ENCODE measurements at places on chromosomes 16 and 17.

GRCh38 chr16:4814046-4814445 lies 11.6 kb upstream of the ROGDI start:
- no peak for DNase-seq

- no peak for DNase-seq
Observed at GRCh38 chr16:52629296-52629695, 82.4 kb upstream of the TOX3 start.

DNA sequence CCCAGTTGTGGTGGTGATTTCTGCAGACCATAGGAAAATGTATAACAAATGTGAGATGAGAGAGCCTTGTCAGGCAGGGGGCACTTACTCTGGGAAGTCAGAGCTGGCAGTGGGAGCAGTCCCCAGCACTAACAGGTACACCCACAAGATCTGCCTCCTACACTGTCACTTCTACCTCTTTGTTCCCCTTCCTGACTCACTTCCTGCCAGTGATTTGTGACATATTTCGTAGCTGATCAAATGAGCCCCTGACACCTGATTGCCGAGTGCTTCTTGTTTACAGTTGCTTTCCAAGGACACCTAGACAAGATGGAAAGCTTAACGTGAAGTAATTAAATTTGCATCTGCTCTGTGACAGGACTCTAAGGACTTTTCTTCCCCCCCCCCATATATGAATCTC lies 40.5 kb downstream of the FTO start:
- DNase-seq: peak; percentile 60

GRCh38 chr17:45883063-45883462 lies 11.3 kb upstream of the MAPT start:
- DNase-seq: no peak

DNA sequence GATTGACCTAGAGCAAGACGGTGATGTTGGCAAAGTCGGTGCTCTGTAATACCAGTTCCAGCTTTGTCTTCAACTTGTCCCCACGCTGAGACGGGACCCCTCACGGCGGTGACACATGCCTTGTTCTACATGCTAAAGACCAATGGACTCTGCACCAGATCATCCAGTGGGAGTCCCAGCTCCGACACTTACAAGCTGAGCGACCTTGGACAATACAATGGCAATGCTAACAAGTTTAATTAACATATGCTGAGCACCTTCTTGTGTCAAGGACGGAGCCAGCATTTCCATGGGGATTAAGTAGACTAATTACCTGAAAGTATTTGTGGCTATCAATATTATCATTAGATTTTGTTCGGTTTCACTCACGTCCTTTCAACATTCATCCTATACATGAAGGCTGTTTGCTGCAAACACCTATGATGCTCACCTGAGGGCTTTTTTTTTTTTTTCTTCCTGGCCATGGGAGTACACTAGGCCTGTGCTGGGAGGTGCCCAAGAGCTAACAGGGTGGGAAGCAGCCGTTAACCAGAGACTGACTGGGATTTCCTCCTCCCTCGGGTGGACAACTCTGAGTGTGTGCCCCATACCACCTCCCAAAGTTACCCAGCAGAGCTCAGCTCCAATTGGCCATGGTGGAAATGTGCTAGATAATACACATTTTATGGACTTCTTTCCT lies 308.6 kb upstream of the ZFHX3 start:
- DNase-seq: no peak

- no peak for DNase-seq
Observed at GRCh38 chr17:82271401-82271800, 2.1 kb downstream of the CSNK1D start.

DNA sequence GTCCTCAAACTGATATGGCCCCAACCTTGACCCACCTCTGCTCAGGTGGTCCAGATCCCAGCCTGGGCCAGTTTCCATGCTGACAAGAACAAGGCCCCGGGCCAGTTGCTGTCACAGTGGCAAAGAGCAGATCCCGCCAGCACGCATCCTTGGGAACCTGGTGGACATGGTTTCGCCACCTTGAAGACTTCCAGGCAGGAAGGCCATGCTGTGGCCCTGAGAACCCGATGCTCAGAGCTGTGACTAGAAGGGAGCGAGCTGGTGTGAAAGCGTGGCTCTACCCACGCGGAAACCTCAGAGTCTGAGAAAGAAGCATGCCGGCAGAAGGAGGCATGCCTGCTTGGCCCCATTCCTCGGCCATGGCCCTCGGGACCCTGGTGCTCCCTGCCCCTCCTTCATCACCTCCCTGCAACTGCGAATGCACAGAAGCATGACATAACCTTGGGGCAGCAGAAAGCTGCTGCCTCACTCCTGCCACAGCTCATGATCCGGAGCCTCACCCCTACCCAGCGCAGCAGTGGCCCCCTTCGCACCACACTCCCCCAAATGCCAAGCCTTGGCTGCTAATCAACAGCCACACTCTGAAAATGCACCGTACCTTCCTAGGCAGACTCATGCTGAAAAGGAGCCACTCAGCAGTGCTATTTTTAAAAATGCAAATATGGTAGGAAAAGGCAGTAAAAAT lies 33.2 kb downstream of the UBE2O start:
- DNase-seq: no peak

DNA sequence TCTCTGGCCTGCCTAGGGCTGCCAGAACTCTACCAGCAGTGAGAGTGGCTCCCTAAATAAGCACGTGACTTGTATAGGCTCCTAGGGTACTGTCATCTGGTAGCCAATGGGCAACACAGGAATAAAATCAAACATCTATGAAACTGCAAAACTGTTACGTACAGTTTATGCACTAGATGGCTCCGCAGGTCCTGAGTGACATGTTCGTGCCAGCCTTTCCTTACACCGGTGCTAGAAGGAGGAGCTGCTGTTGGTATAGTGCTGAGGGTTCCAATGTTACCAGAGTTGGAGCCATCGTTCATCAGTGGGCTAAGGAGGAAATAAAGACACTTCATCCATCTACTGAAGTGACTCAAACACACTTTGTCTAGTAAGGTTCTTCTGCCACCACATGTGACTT lies 63.2 kb upstream of the TRAP1 start:
- DNase-seq: peak; percentile 7

DNA sequence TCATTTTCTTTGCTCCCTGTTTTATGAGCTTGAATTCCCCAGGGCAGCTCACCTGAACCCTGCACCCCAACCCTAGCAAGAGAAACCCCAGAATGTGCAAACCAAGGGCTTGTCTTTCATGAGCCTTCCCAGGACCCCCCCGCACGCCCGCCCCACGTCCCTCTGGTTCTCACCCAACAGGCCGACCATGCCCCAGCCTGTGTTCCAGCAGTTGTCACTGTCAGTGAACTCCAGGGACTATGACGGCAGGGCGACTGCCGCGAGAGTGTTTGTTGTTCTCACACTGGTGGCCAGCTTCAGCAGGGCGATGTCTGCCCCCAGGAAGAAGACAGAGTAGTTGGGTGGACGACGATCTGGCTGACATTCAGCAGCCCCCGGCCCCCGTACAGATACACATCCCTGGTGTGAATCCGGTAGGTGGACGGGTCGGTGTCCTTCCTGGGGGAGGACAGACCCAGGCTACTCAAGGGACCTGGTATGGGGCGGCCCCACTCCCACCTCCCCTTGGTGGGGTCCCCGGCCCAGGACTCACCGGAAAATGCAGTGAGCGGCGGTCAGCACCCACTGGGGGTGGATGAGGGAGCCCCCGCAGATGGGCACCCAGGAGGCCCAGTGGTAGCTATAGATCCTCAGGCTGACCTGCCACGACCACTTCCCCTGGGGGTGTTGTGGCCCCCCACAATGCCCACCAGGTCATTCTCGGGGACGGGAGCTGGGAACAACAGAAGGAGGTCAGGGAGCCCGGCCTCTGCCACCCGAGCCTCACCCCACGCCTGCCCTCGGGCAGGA lies 20.1 kb downstream of the TPSD1 start:
- DNase-seq: no peak

GRCh38 chr17:78359997-78360370 lies at the start of gene SOCS3:
Gene SOCS3, minus strand, starts transcription at chr17:78360077. Its CDS starts 982 bp downstream, at chr17:78359095.
- DNase-seq: peak; percentile 89

GRCh38 chr17:57671667-57672632 lies 73.1 kb downstream of the CCDC182 start:
- peak; percentile 63 for DNase-seq

DNA sequence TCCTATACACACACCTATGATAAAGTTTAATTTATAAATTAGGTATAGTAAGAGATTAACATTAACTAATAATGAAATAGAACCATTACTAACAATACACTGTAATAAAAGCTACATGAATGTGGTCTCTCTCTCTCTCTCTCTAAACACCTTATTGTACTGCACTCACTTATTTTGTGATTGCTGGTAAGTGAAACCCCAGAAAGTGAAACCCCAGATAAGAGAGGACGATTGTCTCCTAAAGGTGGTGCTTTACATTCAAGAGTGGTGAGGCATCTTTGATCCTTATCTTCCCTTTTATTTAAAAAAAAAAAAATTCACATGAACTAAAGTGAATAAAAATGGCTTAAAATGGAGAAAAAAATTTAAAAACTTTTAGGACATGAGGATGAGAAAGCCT lies 80.1 kb upstream of the TRAP1 start:
- no peak for DNase-seq

DNA sequence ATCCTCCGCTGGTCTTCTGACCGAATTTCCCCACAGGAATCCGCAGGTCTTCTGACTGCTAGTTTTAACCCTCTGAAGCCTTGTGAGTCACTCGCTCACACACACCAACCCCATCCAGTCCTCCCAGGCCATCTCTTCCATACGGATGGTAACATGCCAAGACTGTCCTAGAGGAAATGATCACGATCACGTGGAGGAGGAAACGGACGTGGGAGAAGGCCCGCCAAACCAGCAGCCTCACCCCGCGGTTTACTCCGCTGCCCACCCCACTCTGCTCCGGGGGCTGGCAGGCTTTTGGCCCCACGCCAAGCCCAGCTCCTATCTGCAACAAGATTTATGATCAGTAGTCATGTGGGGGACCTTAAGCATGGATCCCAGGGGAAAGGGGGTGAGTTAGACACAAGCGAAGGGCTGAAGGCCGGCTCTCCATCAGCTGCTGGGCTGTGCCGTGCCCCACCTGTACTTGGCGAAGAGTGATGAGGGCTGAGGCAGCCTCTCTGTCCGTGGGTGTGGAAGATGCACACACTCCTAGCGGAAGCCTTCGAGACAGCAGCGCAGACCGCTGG lies 1.5 kb upstream of the FAAP100 start:
- peak; percentile 77 for DNase-seq

- no peak for DNase-seq
Observed at GRCh38 chr17:60151355-60151754, 1.6 kb downstream of the CA4 start.

GRCh38 chr16:66204756-66205155 lies 161.7 kb upstream of the CDH5 start:
- peak; percentile 16 for DNase-seq
